Suprapubic skin (tissue), 4 donors: ENCODE measurements at places on chromosomes 2 and 18.

DNA sequence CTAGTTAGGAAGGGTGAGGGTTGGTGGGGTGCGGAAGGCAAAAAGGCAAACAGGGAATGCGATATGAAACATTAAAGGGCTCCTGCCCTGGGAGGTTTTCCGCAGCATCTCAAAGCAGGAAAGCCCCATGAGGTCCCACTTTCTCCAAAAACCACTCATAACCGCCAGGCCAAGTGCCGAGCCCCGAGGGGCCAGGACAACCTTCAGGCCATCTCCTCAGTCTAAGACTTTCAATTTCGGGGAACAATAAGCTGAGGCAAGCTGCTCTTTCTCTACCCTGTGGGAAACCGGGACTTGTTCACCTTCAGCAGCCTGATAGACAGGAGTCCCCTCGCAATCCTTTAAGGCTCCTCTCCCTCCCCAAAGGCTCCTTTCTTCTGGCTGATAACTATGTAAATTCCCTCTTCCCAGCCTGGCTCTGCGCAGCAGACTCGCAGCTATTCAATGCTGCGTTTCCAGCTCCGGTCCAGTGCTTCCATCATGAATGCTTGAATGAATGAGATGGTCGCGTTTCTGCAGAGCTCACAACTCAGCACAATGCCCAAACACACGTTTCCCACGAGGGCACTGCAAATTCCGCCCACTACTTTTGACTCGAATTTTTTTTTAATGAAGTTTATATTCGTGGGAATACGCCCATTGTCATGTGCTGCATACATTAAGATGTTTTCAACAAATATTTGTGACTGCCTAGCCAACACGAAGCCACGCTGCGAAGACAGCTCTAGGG is 1.4 kb downstream of the LAMA1 start:
- DNase-seq, result no peak

DNA sequence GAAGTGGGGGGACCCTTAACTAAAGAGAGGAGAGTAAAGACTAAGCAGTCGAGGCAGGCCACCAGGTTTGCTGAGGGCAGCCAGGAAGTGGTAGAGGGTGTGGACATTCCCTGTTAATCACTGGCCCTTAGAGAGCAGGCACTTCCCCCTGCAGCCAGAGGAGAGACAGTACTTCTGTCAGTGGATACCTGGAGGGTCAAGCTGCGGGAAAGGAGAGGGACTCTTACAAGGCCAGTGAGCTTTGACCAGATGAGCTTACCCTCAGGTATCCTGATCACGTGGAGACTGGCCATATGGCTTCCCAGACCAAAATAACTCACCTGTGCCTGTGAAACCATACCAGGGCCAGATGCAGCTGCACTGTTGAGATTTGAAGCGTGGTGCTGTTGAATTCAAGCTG is 28.6 kb downstream of the ITGA6 start:
- no peak for DNase-seq

- DNase-seq, result no peak
These were observed 31.7 kb downstream of the CELF4 start for GRCh38 chr18:37533647-37534584.

- no peak for DNase-seq
These were observed 7.0 kb upstream of the NDUFV2 start for GRCh38 chr18:9095297-9096006.

GRCh38 chr2:104736026-104736425 is 117.9 kb upstream of the POU3F3 start:
- DNase-seq, result no peak

- no peak for DNase-seq
These were observed 41.7 kb downstream of the FRZB start for GRCh38 chr2:182824767-182825158.

GRCh38 chr2:60834270-60834717 is 47.1 kb upstream of the REL start:
- no peak for DNase-seq

DNA sequence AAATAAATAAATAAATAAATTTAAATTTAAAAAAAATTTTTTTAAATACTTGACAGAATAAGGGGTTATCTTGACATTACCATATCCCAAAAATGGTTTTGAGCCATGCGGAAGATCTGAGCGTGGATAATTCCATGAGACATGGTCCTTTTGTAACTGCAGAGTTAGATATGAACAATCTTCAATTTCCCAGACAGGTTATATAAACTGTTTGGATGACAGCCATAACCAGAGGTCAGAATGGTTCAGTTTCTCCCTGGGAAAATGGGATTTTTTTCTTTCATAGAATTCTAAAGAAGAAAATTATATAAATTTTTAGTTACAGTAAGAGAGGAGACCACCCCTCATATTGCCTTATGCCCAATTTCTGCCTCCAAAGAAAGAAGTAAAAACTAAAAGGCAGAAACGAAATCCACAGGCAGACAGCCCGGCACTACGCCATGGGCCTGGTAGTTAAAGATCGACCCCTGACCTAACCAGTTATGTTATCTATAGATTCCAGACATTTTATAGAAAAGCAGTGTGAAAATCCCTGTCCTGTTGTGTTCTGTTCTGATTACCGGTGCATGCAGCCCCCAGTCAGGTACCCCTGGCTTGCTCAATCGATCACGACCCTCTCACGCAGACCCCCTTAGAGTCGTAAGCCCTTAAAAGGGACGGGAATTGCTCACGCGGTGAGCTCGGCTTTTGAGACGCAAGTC is 3.0 kb downstream of the GALM start:
- DNase-seq, result no peak

GRCh38 chr18:59834267-59834666 is 65.5 kb upstream of the PMAIP1 start:
- no peak for DNase-seq

GRCh38 chr2:186427970-186428369 is 58.1 kb upstream of the ZC3H15 start:
- no peak for DNase-seq

DNA sequence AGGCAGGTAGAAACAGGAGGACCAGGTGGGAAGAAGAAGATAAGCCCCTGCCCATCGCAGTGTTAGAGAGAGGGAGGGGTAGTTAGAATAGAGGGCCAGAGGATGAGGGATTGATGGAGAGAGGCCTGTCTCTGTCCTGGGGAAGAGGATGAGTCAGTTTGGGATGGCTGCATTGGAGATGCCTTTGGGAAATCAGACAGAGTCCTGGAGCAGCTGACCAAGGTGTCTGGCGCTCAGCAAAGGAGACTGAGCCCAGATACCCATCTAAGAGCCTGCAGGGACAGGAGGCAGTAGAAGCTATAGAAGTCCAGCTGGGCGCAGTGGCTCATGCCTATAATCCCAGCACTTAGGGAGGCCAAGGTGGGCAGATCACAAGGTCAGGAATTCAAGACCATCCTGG is 177.8 kb upstream of the HAAO start:
- no peak for DNase-seq

- DNase-seq, result no peak
These were observed 18.1 kb downstream of the CD8A start for GRCh38 chr2:86772611-86773010.

DNA sequence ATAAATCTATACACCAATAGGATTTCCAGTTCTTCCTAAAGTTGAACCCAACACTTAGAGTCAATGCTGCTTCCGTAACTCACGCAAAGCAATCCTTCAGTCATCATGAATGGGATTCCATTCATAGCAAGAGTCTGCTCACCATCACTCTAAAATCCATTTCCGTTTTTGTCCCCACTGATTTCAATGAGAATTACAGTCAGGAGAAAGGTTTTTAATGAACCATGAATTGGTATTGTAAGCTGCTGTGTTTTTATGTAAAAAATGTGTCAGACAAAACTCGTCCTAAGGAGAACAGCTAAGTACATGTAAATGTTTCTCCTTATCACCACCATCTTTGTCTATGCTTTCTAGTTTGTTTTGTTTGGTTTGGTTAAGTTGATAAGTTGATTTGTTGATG is 391.5 kb downstream of the IRS1 start:
- DNase-seq, result no peak
